ENCODE measurements at places on chromosomes 13 and 19.
A peak's percentile ranks its signal among the peaks of the same experiment; 100 is the strongest.

GRCh38 chr19:33726756-33727155 lies 69.9 kb upstream of the KCTD15 start:
- no peaks in the 10 kb centered on the region for H3K4me1 ChIP-seq
- no peaks in the 10 kb centered on the region for H3K27me3 ChIP-seq
- no peak overlapping the region for H3K4me3 ChIP-seq
- no peaks in the 10 kb centered on the region for H3K36me3 ChIP-seq
- DNase-seq, result no peak

DNA sequence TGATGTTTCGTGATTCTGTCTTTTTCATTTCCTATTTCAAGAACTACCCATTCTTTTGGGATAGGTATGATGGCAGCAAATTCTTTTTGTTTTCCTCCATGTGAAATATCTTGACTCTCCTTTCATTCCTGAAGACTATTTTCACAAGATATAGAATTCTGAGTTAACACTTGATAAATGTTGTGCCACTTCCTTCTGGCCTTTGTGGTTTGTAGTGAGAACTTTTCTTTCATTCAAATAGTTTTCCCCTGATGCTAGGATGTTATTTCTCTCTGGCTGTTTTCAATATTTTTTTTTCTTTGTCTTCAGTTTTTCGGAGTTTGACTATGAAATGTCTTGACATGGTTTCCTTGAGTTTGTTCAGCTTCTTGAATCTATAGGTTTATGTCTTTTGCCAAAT lies 8.3 kb upstream of the TUBGCP3 start:
- H3K36me3 ChIP-seq, result no peaks in the 10 kb centered on the region
- H3K4me1 ChIP-seq, result no peaks in the 10 kb centered on the region
- H3K27me3 ChIP-seq, result peaks cover 14% of the 10 kb centered on the region
- H3K27ac ChIP-seq, result no peak overlapping the region
- no peak for DNase-seq
- H3K4me3 ChIP-seq, result no peak overlapping the region

GRCh38 chr19:45717983-45718650 lies 12.6 kb downstream of the FBXO46 start:
- H3K27me3 ChIP-seq, result no peaks in the 10 kb centered on the region
- no peaks in the 10 kb centered on the region for H3K36me3 ChIP-seq
- peak overlapping the region; percentile 77 for H3K27ac ChIP-seq

- no peaks in the 10 kb centered on the region for H3K36me3 ChIP-seq
- H3K4me3 ChIP-seq, result no peak overlapping the region
- H3K4me1 ChIP-seq, result no peaks in the 10 kb centered on the region
- no peak for DNase-seq
- H3K27ac ChIP-seq, result no peak overlapping the region
- no peaks in the 10 kb centered on the region for H3K27me3 ChIP-seq
Observed at GRCh38 chr19:23571175-23571574, 115.8 kb downstream of the ZNF675 start.

GRCh38 chr19:19321141-19321577 lies 530 bp downstream of the MAU2 start:
- H3K4me1 ChIP-seq, result peaks cover 17% of the 10 kb centered on the region
- 0 out of 2 replicates have a peak, but pooled peaks cover 10% of the 10 kb centered on the region for H3K36me3 ChIP-seq
- peak overlapping the region; percentile 89 for H3K27ac ChIP-seq
- peak; percentile 58 for DNase-seq

- H3K36me3 ChIP-seq, result no peaks in the 10 kb centered on the region
- DNase-seq, result no peak
- H3K4me1 ChIP-seq, result no peaks in the 10 kb centered on the region
- H3K27me3 ChIP-seq, result no peaks in the 10 kb centered on the region
Observed at GRCh38 chr13:18952225-18953016, 229.2 kb downstream of the TUBA3C start.

- H3K27ac ChIP-seq, result no peak overlapping the region
- H3K4me1 ChIP-seq, result peaks cover 21% of the 10 kb centered on the region
- H3K4me3 ChIP-seq, result no peak overlapping the region
- no peaks in the 10 kb centered on the region for H3K27me3 ChIP-seq
Observed at GRCh38 chr13:20989656-20990321, 71.6 kb downstream of the LATS2 start.

GRCh38 chr19:37986048-37986750 lies 79.2 kb downstream of the SIPA1L3 start:
- H3K36me3 ChIP-seq, result no peaks in the 10 kb centered on the region
- no peak for DNase-seq
- no peak overlapping the region for H3K27ac ChIP-seq
- H3K4me1 ChIP-seq, result no peaks in the 10 kb centered on the region
- H3K27me3 ChIP-seq, result no peaks in the 10 kb centered on the region

- H3K27me3 ChIP-seq, result no peaks in the 10 kb centered on the region
- peaks cover 15% of the 10 kb centered on the region for H3K4me1 ChIP-seq
- H3K36me3 ChIP-seq, result no peaks in the 10 kb centered on the region
- H3K27ac ChIP-seq, result no peak overlapping the region
Observed at GRCh38 chr13:40652588-40652940, 13.9 kb downstream of the FOXO1 start.
